ENCODE measurements at places on chromosomes 2 and 18. TPM values are rescaled to one million over a fixed set of nuclear protein-coding genes. Genes with fewer than 3 reads are reported as not detected.

GRCh38 chr2:159921752-159922404, 123.9 kb upstream of the CD302 start:
- no peaks in the 10 kb centered on the region for H3K36me3 ChIP-seq
- DNase-seq = peak; percentile 94
- no peaks in the 10 kb centered on the region for H3K27me3 ChIP-seq

- H3K27me3 ChIP-seq = no peaks in the 10 kb centered on the region
- no peak overlapping the region for H3K27ac ChIP-seq
- no peak overlapping the region for H3K4me3 ChIP-seq
- no peaks in the 10 kb centered on the region for H3K36me3 ChIP-seq
- H3K4me1 ChIP-seq = no peaks in the 10 kb centered on the region
- DNase-seq = no peak
These were observed 136.6 kb downstream of the AGPS start for GRCh38 chr2:177529166-177529565.

- DNase-seq = no peak
- no peak overlapping the region for H3K27ac ChIP-seq
- no peak overlapping the region for H3K4me3 ChIP-seq
- no peaks in the 10 kb centered on the region for H3K27me3 ChIP-seq
- H3K4me1 ChIP-seq = no peaks in the 10 kb centered on the region
- H3K36me3 ChIP-seq = no peaks in the 10 kb centered on the region
These were observed 156.2 kb upstream of the CELF4 start for GRCh38 chr18:37721544-37722522.

The CHMP1B gene
- total RNA-seq = 33.4 TPM

The SERPINB10 gene
- 0.58 TPM for total RNA-seq

All from left lung (tissue), 14 donors.